Forelimb muscle (tissue), 1 donor: ENCODE measurements at places on chromosomes 13 and 19. TPM values are rescaled to one million over a fixed set of nuclear protein-coding genes. Genes with fewer than 3 reads are reported as not detected.

DNA sequence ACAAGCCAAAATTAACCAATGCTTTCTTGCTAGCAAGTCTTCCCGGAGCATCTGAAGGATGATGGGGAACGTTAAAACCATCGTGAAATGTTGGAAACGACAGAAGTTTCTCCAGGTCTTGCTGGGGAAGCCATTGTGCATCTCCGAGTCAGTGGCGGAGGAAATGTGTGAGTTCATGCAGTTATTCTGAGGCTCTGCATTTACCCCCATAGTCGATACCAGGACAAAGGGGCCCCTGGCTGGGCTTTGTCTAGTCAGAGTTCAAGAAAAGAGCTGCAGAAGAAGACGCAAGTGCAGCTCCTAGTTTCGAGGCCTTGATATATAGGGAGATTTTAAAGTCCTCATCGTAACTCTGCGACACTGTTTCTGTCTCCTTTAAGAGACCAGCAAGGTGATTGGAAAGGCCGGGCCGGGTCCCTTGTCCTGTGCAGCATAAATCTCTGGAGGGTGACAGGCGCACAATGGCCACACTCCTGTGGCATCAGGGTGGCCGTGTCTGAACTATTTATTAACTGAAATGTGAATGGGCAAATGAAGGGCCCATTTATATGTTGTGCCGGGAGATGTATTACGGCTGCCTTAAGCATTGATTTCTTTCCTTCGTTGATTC, 172.0 kb downstream of the TEX29 start:
- DNase-seq, result no peak

SHANK1 gene
- 44.4 TPM for polyA plus RNA-seq

DNA sequence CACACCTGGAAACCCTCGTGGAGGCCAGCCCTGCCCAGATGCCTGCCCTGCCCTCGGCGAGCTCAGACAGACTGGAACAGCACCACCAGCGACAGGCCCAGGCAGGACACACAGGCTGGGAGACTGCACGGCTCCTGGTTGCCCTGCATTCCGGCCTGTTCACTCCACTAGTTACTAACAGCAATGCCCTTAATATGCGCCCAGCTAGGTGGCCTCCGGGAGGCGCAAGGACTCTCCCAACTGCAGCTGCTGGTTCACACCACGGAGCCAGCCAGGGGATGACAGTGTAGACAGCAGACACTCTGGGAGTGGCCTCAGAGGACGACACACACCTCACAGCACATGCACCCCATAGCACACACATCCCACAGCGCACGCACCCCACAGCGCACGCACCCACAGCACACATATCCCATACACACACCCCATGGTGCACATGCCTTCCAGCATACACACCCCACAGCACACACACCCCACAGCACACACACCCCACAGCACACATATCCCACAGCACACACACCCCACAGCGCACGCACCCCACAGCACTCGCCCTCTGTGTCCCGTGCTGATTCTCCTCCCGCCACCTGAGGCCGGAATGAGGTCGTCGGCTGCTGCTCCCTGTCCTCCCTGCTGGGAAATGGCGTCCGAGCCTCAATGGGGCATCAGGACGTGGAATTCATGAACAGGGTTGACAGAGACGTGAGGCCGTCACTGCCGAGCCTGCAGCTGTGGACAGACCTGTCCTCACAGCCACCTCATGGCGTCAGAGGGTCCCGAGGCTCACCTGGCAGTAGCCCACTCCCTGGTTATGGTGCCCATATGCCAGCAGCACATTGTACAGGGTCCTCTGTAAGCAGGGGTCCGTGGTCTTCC, 13.6 kb downstream of the GRTP1 start:
- no peak for DNase-seq

APC2 gene
- 0.91 TPM for polyA plus RNA-seq

DNA sequence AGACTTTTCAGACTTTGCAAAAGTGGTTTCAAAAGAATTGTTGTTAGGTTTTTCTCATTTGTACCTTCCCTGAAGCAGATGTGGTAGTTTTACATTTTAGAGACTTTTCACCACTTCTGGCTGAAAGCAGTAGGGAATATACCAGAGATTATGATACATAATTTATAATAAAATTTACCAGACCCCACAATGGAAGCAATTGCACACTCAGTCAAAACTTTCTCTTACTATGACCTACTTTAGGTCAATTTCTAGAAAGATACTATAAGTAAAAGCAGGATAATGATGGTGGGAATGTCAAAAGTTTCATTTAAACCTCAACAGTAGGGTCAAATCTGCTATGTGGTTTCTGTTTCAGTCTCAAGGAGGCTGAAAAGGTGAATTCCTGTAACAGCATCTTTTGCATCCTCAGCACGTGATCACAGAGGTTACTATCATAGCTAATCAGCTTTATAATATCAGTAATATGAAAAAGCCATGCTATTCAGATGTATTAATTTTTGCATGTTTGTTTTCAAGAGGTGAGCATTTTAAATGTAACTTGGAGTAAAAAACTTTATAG, 26.9 kb downstream of the PCCA start:
- no peak for DNase-seq

DNA sequence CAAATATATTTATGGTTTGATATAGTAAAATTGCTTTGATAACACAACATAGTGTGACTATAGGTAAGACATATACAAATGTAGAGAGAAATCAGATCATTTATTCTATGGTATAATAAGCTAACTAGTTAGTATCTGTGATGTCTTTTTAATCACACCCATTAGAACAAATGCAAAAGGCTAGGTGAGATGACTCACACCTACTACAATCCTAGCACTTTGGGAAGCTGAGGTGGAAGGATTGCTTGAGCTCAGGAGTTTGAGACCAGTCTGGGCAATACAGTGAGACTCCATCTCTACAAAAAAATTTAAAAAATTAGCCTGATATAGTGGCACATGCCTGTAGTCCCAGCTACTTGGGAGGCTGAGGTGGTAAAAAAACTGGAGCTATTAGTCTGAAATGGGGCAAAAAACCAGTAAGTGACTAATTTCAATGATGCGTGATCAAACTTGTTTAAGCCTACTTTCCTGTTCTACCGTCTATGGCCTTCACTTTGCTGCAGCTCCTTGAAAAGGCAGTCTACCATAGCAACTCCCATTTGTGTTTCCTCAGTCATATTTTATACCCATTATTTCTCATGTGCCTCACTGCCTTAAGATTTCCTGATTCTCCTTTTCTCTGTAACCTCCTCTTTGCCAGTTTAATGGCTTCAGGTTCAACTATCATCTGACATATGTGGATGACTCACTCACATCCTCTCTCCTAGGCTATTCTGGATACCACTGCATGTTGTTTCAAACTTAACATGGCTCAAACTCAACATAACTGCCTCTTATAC, 12.5 kb downstream of the ALG5 start:
- DNase-seq, result no peak

- no peak for DNase-seq
Observed at GRCh38 chr13:66501181-66501580, 729.0 kb downstream of the PCDH9 start.

SLITRK6 gene
- polyA plus RNA-seq, result 5.5 TPM

DNA sequence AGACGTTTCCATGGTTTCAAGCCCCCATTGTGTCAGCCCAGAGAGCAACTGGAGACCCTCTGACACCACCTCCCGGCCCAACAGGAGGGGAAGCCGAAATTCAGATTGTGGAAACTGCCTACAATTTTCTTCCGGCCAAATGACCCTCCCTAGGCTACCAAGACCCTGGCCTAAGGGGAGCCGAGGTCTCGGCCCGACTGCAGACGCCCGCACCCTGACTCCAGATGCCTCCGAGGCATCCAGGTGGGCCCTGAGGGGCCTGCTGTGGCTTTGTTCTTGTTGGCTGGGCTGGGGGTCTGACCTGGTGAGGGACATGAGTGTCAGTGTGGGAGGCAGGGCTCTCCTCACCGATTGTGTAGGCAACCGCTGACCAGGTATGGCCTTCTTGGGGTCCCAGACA, 9.6 kb downstream of the MEX3D start:
- DNase-seq, result no peak

- DNase-seq, result no peak
Observed at GRCh38 chr19:55165952-55166529, 372 bp downstream of the DNAAF3 start.

DNA sequence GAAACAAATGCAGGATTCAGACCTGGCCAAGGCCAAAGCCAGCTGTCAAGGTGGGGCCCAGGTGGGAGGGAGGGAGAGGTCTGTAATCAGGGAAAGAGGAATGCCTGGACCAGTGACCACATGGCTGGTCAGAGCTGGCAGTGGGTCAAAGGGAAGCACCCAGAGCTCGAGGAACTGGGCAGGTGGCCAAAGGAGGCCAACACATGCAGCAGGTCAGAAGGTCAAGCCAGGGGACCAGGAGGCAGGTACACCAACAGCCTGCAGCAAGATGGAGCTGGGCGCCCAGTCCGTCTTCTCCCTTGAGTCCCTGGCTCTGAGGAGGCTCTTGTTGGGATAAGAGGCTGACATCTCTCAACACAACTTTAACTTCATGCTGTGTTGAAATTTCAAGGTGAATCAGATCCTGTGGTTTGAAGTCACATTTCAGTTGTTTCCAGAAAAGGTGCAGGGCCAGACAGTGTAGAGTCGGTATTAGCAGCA, 17.1 kb downstream of the GPATCH1 start:
- DNase-seq, result no peak

- no peak for DNase-seq
Observed at GRCh38 chr19:12133069-12133468, 7.1 kb downstream of the ZNF20 start.

GRCh38 chr19:33906578-33907335, 110.1 kb downstream of the KCTD15 start:
- DNase-seq, result no peak

LAMP1 gene
- polyA plus RNA-seq, result 79.0 TPM

ZNF835 gene
- polyA plus RNA-seq, result 1.9 TPM

DNA sequence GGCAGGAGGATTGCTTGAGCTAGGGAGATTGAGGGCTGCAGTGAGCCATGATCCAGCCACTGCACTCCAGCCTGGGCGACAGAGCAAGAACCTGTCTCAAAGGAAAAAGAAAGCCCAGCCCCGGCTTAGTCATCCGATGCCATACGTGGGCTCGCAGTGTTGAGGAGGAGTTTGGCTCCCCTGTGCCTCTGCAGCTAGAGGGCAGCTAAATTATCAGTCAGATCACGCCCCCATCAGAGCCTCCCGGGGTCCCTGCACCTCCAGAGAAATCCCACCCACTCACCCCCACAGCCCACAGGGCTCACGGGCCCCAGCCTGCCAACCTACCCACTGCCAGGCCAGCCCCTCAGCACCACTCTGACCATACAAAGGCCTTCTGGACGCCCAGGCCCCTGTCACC, 27.6 kb downstream of the MAU2 start:
- DNase-seq, result no peak

FFAR3 gene
- polyA plus RNA-seq, result 0.08 TPM

DNA sequence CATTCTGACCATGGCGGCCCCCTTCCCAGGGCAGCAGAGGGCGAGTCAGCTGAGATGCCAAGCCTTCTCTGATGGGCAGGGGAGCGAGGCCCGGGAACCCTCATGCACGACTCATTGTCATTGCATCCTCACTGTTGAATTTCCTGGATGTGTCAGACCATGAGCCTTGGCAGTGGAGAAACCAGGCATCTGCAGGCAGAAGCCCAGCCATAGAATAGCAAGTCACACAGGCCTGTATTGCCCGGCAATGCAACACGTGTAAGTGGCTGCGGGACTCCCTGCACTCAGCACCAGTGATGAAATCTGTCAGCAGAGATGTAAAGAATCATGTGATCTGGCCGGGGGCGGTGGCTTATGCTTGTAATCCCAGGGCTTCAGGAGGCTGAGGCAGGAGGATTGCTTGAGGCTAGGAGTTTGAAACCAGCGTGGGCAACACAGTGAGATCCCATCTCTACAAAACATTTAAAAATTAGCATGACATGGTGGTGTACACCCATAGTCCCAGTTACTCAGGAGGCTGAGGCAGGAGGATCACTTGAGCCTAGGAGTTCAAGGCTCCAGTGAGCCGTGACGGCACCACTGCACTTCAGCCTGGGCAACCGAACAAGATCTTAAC, 199.7 kb downstream of the KATNAL1 start:
- DNase-seq, result no peak

DNA sequence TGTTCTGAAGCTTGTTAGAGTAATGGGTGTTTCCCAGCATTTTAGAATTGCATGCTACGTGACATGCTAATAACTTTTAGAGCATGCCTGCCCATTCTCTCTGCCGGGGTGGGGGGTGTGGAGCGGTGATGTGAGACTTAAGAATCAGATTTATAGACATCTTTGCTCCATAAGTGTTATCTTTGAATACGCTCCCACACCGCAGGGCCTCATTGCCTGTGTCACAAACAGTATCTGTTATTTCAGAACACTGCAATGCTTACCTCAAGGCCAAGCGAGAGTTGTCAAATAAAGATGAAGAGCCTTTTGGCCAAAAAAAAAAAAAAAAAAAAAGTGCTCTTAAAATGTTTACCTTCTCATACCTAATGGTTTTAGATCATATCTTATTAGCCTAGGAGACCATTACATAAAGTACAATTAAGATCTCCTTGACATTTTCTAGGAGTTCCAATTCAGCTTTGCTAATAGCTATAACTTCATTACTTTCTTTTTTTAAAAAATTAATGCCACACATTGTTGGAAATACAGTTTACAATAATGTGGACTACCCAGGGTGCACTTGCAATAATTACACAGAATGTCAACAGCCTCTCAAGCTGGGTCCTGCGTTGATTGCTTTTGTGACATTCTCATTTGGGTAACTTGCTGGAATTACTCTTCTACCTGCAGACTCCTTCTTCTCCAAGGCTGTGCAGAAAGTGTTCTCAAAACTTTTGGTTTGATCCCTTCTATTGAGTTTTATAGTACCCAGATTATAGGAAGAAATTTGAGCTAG, 525.3 kb downstream of the KLF12 start:
- no peak for DNase-seq

DNA sequence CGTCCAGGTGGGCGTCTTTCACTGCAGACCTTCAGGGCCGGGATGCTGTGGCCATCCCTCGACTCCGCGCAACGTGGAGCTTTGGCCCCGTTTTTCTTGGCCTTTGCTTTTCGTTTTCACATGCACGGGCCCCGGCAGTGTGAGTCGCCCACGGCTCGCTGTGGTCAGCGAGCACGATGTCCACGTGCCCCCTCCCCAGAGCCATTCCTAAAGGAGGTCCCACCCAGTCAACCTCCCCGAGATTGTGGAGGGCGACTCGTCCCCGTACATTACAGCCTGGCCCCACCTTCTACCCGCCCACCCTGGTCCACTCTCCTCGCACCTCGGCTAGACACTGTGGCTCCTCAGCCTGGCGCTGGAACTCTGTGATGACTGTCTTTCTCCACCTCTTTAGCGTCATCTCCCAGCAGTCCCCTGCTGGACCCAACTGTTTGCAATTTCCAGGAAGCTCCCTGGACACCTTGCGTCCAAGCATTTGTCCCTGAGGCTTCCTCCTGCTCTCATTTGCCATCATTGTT, 405 bp downstream of the ZNF446 start:
- no peak for DNase-seq

- no peak for DNase-seq
Observed at GRCh38 chr13:94234738-94235137, 244.7 kb downstream of the DCT start.

RFPL4AL1 gene
- polyA plus RNA-seq, result 0.63 TPM

GRCh38 chr19:35714601-35715354, 3.0 kb upstream of the KMT2B start:
- no peak for DNase-seq

- DNase-seq, result no peak
Observed at GRCh38 chr19:19528721-19529490, at the start of gene YJEFN3. YJEFN3 (plus strand) TSS chr19:19528911; CDS start chr19:19528933, 22 bp downstream.

ZNF560 gene
- 0.09 TPM for polyA plus RNA-seq

PPP2R1A gene
- 293 TPM for polyA plus RNA-seq

GRCh38 chr13:95564091-95564490, 11.6 kb downstream of the CLDN10 start:
- DNase-seq, result no peak

GRCh38 chr13:112000888-112001287, 66.1 kb upstream of the SOX1 start:
- no peak for DNase-seq

- no peak for DNase-seq
Observed at GRCh38 chr19:58117841-58118575, 20.0 kb upstream of the ZSCAN18 start.
